Heart left ventricle (tissue), 16 donors: ENCODE measurements at places on chromosomes 2 and 18. TPM values are rescaled to one million over a fixed set of nuclear protein-coding genes. Genes with fewer than 3 reads are reported as not detected.
A peak's percentile ranks its signal among the peaks of the same experiment; 100 is the strongest.

SRD5A2 gene
- total RNA-seq, result not detected

C2orf78 gene
- not detected for total RNA-seq

HRH4 gene
- 0.23 TPM for total RNA-seq

DNA sequence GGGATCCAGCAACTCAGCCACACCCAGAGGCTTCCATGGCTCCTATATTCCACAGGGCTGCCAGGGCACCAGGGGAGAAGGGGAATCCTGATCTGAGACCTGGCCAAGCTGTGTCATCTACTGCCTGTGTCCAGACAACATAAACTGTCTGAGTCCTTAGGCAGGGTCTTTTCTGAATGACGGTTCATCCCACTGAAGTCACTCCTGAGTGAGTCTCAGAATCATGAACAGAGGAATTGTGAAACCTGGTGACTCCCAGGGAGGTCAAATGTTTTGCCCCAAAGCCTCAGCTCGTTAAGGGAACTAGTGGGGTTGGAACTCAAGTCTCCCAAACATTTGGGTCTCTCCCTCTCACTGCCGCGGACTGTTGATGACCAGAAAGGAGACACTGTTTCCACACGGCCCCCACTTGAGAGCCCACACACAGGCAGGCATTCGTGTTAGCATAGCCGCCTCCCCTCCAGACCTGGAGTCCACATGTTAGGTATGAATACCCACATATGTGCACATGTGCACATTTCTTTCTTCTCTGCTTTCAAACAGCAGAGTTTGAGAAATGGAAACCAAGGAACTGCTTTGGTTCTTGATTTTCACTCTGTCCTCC, 125.0 kb upstream of the MSH6 start:
- no peak for DNase-seq
- H3K4me1 ChIP-seq, result peaks cover 5% of the 10 kb centered on the region
- peaks cover 7% of the 10 kb centered on the region for H3K27me3 ChIP-seq
- H3K4me3 ChIP-seq, result no peak overlapping the region

DNA sequence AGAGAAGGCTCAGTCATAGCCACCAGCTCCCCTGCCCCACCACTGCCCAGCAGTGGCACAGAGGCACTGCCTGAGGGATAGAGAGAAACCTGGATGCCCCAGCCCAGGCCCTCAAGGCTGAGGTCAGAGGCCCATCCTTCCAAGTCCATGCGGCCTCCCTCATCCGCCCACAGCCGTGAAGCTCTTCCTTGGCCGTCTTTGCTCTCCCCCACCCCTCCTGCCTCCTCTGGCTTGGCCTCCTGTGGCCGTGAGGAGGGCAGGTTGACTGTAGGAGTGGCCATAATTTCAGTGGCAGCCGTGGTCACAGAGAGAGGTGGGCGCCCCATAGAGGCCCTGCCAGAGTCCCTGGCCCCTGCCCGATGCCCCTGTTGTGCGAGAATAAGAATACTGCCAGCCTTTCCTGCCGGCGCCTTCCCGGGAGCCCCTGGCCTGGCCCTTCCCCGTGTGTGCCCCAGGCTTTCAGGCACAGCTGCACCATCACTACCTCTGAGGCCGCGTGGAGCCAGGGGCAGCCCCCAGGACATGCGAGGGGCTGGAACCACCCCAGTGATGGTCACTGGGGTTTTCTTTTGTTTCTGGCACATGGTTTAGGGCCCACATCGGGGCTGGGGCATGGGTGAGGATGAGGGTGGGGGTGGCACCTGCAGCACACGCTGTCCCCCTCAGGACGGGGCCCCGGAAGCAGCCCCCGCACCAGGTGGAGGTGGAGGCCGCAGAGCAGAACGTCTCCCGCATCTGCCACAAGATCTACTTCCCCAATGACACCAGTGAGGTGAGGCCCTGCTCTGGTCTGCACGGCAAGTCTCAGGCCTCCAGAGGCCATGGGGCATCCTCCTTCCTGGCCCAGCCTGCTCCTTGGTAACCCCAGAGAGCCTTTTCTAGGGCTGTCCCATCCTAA, 13.1 kb upstream of the GPR17 start:
- H3K27ac ChIP-seq, result peak overlapping the region; percentile 87
- H3K36me3 ChIP-seq, result no peaks in the 10 kb centered on the region
- H3K4me1 ChIP-seq, result peaks cover 69% of the 10 kb centered on the region
- no peaks in the 10 kb centered on the region for H3K27me3 ChIP-seq
- peak; percentile 33 for DNase-seq
